ENCODE measurements at places on chromosomes 7 and 10.

GRCh38 chr7:47557317-47557693 lies 24.6 kb downstream of the TNS3 start:
- DNase-seq, result peak; percentile 96

DNA sequence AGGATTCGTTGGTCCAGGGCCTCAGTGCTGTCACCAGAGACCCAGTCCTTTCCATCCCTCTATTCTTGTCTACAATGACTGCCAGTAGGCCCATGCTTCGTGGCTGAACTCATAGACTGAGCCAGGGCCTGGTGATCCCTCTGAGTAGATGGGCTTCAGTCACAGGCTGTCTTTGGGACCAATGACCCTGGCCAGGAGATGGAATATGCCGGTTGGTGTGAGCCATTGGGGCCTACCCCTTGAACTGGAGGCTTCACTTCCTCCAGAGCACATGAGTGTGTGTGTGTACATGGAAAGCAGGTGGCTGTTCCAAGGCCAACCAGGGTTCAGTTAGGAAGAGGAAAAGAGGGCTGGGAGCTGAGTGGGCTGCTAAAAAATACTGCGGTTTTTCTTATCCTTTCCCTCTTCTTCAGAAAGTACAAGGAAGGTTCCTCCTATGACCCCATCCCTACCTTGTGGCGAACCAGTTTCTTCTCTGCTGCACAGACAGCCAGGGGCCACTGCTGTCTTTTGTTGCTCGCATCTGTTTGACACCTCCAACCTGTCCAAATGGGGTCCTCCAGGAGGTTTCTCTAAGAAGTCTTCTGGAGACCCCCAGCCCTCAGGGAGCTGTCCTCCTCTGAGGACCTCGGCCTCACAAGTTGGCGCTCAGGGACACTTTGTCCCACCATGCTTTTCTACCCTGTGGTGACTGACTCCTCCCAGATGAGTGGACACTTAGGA lies 36.6 kb downstream of the ADRA2A start:
- DNase-seq, result no peak

- DNase-seq, result no peak
Observed at GRCh38 chr7:105596866-105597265, 15.6 kb upstream of the EFCAB10 start.

DNA sequence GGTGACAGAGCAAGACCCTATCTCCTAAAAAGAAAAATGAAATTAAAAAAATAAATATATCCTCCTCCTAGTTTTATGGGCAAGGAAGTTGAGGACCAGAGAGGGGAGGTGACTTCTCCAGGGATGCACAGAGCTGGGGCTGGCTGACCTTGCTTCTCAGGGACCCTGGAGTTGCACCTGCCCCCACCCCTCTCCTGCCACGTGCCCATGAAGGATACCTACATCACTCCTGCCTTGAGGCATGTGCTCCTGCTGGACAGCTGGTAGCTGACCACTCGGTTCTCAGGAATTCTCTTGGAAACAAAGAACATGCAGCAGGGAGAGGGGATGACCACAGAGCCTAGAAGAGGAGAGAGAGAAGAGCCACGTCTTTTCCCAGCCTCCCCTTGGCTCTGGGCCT lies 522 bp downstream of the CCL24 start:
- no peak for DNase-seq

DNA sequence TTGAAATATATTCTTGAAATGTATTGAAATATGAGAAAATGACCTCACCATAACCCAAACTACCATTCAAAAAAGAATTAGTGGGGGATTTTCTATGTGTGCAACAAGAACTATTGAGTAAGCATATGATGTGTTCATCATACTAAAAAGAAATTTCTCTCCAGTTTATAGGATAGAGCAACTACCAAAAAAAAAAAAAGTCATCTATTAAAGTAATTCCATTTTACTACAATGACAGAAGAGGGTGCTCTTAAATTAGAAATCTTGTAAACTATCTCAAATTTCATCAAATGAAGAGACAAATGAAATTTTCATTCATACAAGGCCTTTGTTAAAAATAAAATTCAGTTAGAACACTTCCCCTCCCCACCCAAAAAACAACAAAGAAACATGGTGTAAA lies 195.4 kb upstream of the PLXDC2 start:
- DNase-seq, result no peak

- no peak for DNase-seq
Observed at GRCh38 chr10:11091517-11092102, 73.9 kb downstream of the CELF2 start.

GRCh38 chr7:74020390-74020789 lies 7.6 kb upstream of the ELN start:
- DNase-seq, result peak; percentile 45

GRCh38 chr7:156222611-156223010 lies 410.3 kb upstream of the SHH start:
- DNase-seq, result no peak

DNA sequence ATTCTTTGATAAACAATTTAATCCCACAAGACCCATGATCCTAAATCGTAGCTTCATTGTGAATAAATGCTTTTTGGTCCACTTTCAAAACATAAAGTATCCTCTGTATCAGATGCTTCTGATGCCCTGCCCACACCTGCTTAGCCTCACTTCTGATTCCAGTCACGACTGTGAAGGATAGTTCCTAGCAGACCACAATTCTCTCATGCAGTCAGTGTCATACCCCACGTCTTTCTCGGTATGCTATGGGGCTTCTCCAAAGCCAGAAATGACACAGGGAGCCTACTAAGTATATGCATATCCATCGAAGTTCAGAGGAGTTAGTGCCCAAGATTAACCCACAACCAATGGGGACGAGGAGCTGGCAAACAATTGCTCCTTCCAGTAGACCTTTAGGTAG lies 27.6 kb upstream of the CTNNA3 start:
- DNase-seq, result no peak

DNA sequence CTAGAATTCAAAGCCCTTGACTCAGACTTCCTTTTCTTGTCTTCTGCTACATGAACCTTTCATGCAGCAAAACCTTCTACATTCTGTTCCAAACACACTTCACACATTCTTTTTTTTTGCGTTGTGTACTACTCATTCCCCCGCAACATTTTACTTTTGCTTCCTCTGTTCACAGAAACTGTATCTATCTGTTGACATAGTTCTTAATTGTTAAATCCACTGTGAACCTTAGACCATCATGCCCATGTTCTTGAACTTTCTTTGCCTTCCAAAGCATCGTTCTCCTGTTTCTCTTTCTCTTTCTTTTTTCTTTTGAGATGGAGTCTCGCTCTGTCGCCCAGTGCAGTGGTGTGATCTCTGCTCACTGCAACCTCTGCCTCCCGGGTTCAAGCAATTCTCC lies 14.2 kb downstream of the CCSER2 start:
- no peak for DNase-seq

- DNase-seq, result no peak
Observed at GRCh38 chr10:62899311-62899710, 83.1 kb upstream of the EGR2 start.

DNA sequence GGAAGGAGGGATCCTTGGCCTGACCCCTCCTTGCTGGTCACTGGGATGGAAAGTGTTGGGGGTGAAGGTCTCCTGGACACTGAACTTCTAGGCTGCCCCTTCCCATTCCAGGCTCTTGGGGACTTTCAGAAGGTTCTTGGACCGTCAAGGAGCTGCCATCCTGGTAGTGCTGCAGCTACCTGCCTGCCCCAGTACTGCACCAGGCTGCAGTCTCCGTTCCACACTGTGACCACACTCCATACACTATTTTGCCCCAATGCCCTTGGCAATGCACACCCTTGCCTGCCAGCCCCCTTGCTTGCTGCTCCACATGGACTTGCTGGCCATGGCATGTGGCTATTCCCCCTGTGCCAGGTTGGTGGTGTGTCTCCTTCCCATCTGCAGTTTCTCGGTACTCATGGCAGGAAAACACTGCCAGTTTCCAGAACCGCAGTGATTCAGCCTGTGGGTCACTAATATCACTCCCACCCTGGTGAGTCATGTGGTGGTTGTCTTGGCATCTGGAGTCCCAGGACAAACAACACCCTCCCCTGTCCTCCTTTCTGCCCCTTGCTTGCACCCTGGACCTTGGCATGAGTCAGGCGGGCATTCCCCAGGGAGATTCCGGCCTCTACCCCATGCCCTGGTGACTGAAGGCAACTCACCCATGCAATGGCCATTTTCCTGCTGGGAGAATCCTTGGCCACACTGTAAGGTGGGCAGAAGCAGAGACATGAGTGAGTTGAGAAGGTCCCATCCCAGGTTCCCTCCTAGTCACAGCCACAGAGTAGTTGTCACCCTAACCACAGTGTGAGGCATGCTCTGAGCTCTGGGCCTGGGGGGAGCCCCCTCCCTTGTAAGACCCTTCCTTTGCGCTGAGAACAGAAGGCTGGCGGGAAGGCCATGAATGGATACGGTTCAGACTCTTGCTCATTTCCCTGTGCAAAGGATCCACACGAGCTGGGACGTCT lies 32.8 kb downstream of the GOLGA7B start:
- DNase-seq, result peak; percentile 16

- DNase-seq, result no peak
Observed at GRCh38 chr10:86220626-86221025, 146.0 kb downstream of the GRID1 start.

DNA sequence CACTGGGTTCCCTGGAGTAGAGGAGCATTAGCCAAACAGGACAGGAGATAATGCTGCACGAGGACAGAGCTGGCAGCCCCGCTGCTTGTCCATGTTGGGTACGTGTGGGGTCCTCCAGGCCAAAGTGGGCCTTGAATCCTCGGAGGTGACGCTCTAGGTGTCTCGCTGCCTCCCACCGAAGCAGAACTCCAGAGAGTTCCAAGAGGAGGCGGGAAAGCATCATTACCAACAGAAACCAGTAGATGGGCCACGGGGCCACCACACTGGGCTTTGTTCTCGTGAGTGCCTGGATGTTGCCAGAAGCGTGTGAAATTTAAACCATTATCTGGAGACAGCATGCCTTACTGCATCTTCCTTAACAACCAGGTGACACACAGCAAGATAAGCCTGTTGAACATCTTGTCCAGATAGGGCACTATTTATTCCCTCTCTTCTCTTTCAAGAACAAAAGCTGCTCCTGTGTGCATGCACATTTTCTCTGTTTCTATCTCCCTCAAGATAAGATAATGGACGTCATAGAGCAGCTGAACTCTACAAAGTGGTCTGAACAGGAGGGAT lies 56.8 kb downstream of the TNS3 start:
- no peak for DNase-seq

DNA sequence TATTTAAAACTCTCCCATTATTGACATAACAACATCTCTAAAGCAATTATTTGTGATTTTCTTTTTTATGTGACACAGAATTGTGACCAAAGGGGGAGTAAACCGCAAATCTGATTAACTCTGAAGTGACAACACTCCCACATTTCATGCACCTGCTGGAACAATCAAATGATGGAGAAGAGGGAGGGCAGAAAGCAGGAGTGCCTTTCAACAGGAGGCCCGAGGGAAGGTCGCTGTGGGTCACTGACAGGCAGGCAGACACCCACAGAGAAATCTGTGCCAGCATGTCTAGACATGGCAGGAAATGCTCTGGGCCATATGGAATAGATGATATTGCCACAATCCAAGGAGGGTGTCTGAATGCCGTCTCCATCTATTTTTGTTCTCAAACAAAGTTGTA lies 247.3 kb downstream of the DOCK4 start:
- no peak for DNase-seq

- no peak for DNase-seq
Observed at GRCh38 chr10:88095223-88095721, 231.8 kb downstream of the PTEN start.

DNA sequence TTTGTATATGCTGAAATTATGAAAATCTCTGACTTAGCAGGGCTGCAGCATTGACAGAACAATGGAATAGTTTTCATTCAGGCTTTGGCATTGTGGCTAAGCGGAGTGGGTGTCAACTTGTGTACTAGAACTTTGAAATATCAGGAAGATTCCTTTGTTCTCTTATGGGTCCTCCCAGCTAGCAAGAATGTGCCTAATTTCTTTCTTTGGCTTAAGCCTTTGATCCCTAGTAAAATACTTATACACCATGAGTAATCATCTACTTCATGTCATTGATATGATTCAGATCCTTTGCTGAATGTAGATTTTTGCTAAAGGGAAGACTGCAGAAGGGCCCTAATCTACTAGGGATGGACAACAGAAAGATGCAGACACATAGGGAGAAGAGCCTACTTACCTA lies 6.2 kb downstream of the AVL9 start:
- no peak for DNase-seq

GRCh38 chr7:101832685-101833375 lies 15.4 kb downstream of the CUX1 start:
- DNase-seq, result peak; percentile 69

- peak; percentile 39 for DNase-seq
Observed at GRCh38 chr10:69959911-69960310, 92.7 kb upstream of the MACROH2A2 start.

DNA sequence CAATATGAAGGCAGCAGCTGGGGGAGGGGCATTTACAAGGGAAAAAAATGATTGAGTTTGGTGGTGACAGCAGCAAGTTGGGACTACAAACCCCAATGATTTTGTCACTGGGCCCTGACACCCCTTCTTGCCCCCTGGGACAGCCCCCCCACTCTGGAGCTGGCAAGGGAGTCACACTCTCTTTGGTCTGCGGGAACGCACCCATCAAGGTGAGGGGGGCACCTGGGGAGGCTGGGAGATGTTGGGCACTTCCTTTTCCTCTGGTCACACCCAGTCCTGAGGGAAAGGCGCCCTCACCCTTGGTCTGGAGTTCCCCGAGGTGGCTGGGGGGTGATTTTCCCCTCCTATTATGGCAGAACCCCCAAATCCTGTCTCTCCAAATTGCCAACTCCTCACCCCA lies 24.4 kb downstream of the EPHB4 start:
- no peak for DNase-seq

DNA sequence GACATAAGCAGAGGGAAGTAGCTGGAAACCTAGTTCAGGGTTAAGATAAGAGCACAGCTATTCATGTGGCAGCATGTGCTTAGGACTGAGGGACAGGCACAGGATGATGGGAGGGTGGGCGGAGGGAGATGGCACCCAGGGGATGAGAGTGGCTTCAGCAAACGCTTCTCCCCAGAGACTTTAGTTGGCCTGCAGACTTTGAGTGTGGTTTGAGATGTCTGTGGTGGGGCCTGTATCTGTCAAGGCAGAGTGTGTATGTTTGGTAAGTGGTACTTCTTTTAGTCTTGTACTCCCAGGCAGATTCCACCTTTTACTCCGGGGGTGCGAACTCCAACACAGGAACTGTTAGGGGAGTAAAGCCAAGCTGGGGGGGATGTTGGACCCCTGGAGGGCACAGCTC lies 88.9 kb downstream of the WDFY4 start:
- no peak for DNase-seq

DNA sequence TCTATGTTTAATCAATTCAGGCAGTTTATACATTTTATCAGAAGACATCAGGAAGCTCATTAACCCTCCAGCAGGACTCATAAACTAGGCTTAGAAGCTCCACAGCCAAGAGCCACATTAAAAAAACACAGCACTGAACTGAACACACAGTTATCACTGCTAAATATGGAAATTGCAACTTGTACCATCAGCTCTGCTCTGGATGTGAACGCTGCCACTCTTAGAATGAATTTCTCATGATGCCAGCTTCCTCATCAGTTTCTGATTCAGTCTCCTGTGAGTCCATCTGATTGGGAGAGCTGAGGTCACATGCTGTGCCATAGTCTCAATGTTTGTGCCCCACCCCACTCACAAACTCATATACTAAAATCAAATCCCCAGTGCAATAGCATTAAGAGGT lies 17.1 kb upstream of the ING3 start:
- DNase-seq, result no peak

All from trophoblast cell (in vitro differentiated cells and primary cell).